ENCODE measurements at places on chromosomes 13 and 19.

GRCh38 chr13:113950451-113951245 is 23.2 kb downstream of the C13orf46 start:
- no peaks in the 10 kb centered on the region for H3K4me1 ChIP-seq
- H3K36me3 ChIP-seq: peaks cover 3% of the 10 kb centered on the region
- no peak overlapping the region for H3K27ac ChIP-seq

DNA sequence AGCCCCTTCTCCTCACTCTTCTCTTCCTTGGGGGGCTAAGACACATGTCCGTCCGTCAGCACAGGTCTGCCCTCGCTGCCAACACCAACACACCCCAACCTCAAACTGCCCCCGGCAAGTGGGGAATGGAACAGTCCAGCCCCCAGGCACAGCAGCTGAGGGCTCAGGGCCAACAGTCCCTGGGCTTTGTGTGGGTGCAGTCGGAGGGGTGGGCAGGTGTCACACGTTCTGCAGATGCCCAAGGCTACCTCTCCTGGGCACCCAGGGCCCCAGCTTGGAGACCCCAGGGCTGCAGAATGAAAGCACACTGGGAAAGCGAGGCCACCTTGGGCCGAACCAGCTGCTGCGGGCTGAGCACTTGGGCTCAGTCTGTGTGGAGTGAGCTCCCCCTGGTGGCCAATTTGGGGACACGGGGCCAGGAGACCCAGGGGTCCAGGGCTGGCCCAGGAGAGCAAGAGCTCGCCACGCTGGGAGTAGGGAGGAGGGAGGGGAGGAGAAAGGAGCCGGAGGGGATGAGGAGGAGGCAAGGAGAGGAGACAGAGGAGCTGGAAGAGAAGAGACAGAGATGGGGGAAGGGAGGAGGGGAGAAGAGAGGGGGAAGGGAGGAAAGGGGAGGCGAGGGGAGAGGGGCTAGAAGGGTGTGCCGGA is 14.0 kb upstream of the ATP8B3 start:
- no peak overlapping the region for H3K4me3 ChIP-seq
- peak; percentile 82 for DNase-seq
- H3K27ac ChIP-seq: no peak overlapping the region
- H3K4me1 ChIP-seq: no peaks in the 10 kb centered on the region
- H3K27me3 ChIP-seq: no peaks in the 10 kb centered on the region
- H3K36me3 ChIP-seq: peaks cover 2% of the 10 kb centered on the region

GRCh38 chr13:102610296-102610895 is 13.6 kb downstream of the TPP2 start:
- H3K27me3 ChIP-seq: no peaks in the 10 kb centered on the region
- H3K4me3 ChIP-seq: no peak overlapping the region
- no peak for DNase-seq
- H3K36me3 ChIP-seq: peaks cover 41% of the 10 kb centered on the region
- H3K27ac ChIP-seq: no peak overlapping the region

GRCh38 chr19:3224346-3225168 is at the start of gene CELF5:
CELF5 (plus strand) TSS chr19:3224661; CDS start chr19:3224740, 79 bp downstream.
- no peaks in the 10 kb centered on the region for H3K36me3 ChIP-seq
- H3K4me1 ChIP-seq: no peaks in the 10 kb centered on the region
- DNase-seq: peak; percentile 78
- no peak within 1 kb of the TSS for H3K4me3 ChIP-seq
- no peak within 1 kb of the TSS for H3K27ac ChIP-seq

- H3K27ac ChIP-seq: peak overlapping the region; percentile 86
- H3K4me1 ChIP-seq: peaks cover 26% of the 10 kb centered on the region
- no peaks in the 10 kb centered on the region for H3K27me3 ChIP-seq
- H3K4me3 ChIP-seq: peak overlapping the region; percentile 45
Measured at GRCh38 chr19:46529622-46530451, 34.2 kb upstream of the PNMA8B start.

DNA sequence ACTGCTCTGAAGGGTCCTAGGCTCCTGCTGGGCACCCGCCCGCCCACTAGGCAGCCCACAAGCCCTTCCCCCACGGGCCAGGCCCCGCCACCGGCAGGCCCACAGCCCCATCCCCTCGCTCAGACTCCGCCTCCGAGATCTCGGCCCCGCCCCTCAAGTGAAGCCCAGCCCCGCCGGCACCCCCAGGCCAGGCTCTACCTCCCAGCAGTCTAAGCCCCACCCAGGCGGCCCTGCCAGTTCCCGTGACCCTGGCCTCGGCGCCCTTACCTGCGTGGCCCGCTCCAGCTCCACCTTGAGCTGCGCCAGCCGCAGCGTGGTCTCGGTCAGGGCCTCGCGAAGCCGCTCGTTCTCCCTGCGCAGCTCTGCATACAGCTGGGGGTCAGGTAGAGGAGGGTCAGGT is 16.3 kb downstream of the EPS8L1 start:
- peaks cover 20% of the 10 kb centered on the region for H3K4me1 ChIP-seq
- peaks cover 11% of the 10 kb centered on the region for H3K36me3 ChIP-seq
- no peak for DNase-seq
- H3K27me3 ChIP-seq: peaks cover 18% of the 10 kb centered on the region
- no peak overlapping the region for H3K4me3 ChIP-seq

GRCh38 chr19:4559569-4559968 is at the start of gene SEMA6B:
SEMA6B (minus strand) TSS chr19:4559684; CDS start chr19:4558457, 1,227 bp downstream.
- peaks cover 1% of the 10 kb centered on the region for H3K27me3 ChIP-seq
- H3K4me1 ChIP-seq: no peaks in the 10 kb centered on the region
- DNase-seq: no peak
- no peak within 1 kb of the TSS for H3K4me3 ChIP-seq

DNA sequence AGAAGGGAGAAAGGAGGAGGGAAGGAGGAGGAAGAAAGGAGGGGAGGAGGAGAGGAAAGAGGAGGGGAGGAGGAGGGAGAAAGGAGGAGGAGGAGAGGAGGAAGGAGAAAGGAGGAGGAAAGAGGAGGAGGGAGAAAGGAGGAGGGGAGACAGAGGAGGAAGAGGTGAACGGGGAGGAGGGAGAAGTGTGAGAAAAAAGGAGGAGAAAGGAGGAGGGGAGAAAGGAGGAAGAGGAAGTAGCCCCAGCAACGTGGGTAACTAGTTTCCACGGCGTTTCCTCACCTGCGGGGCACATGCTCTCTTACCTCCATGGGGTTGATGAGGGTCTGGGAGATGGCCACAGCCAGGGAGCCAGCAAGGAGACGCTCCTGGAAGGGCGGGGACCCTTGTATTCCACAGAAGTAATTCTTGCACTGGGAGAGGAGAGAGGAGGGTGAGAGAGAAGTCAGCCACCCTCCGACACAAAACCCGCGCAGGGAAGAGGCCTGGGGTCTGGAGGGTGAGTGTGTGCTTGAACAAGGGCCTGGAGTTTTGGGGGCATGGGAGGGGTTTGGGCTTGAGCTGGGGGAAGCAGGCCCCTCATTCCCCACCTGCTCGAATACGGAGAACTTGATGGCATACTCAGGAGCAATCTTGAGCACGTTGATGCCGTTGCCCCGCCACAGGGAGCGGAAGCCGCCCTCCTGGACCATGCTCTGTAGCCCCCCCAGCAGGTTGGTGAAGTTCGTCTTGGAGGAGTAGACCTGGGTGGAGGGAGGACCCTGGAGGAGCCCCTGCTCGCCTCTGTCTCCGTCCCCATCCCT is 3.9 kb downstream of the SLC25A41 start:
- no peak for DNase-seq
- H3K27me3 ChIP-seq: no peaks in the 10 kb centered on the region

DNA sequence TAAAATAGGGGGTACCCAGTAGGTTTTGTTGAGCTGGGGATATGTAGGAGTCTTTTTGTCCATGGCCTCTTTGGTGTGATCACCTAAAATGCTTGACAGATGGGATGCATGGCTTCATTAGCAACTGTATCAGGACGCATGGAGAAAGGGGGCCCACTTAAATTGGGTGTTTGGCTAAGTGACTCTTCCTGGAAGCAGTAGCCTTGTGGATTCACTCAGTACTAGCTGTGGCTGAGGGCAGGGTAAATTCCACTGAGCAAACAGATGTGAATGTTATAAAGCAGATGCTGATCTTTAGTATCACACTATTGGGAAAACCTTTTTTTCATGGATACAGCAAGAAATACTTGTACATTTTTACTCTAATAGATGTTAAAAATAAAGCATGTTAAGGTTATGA is 140.0 kb downstream of the FGF14 start:
- no peak overlapping the region for H3K27ac ChIP-seq
- DNase-seq: no peak
- H3K27me3 ChIP-seq: no peaks in the 10 kb centered on the region
- H3K36me3 ChIP-seq: no peaks in the 10 kb centered on the region

GRCh38 chr13:43335764-43336163 is 312.4 kb downstream of the DNAJC15 start:
- DNase-seq: no peak
- no peak overlapping the region for H3K27ac ChIP-seq
- H3K27me3 ChIP-seq: peaks cover 16% of the 10 kb centered on the region
- no peak overlapping the region for H3K4me3 ChIP-seq

DNA sequence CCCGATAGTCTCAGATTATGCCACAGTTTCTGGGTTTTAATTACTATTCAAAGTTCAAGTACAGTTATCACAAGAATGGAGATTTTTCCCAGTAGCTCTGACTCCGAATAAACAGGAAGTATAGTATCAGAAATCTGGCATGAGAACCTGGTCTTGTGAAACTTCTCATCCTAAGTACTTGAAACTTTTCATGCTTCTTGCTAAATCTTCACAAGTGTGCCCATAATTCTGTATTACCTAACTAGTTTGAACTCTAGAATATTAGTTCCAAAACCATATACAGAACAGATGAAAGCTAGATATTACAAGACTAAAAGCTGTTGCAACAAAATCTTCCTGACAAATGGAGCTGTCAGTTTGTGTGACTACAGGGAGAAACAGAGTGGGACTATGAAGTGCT is 70.5 kb upstream of the CSNK1A1L start:
- H3K27me3 ChIP-seq: no peaks in the 10 kb centered on the region
- H3K36me3 ChIP-seq: no peaks in the 10 kb centered on the region
- H3K4me3 ChIP-seq: no peak overlapping the region

GRCh38 chr19:48565090-48565489 is 13.1 kb downstream of the SULT2B1 start:
- H3K27ac ChIP-seq: peak overlapping the region; percentile 24
- peaks cover 7% of the 10 kb centered on the region for H3K27me3 ChIP-seq

- H3K27me3 ChIP-seq: peaks cover 21% of the 10 kb centered on the region
- no peak overlapping the region for H3K27ac ChIP-seq
Measured at GRCh38 chr13:113754691-113755090, 4.3 kb upstream of the TMEM255B start.

DNA sequence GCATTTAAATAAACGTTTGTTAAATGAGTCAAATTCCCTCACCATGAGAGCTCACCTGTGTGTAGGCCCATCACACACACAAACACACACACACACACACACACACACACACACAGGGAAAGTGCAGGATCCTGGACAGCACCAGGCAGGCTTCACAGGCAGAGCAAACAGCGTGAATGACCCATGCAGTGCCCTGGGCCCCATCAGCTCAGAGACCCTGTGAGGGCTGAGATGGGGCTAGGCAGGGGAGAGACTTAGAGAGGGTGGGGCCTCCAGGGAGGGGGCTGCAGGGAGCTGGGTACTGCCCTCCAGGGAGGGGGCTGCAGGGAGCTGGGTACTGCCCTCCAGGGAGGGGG is 8.5 kb upstream of the CEACAM5 start:
- H3K36me3 ChIP-seq: no peaks in the 10 kb centered on the region
- no peaks in the 10 kb centered on the region for H3K4me1 ChIP-seq
- H3K4me3 ChIP-seq: no peak overlapping the region
- peak; percentile 7 for DNase-seq
- H3K27ac ChIP-seq: no peak overlapping the region
- peaks cover 5% of the 10 kb centered on the region for H3K27me3 ChIP-seq

DNA sequence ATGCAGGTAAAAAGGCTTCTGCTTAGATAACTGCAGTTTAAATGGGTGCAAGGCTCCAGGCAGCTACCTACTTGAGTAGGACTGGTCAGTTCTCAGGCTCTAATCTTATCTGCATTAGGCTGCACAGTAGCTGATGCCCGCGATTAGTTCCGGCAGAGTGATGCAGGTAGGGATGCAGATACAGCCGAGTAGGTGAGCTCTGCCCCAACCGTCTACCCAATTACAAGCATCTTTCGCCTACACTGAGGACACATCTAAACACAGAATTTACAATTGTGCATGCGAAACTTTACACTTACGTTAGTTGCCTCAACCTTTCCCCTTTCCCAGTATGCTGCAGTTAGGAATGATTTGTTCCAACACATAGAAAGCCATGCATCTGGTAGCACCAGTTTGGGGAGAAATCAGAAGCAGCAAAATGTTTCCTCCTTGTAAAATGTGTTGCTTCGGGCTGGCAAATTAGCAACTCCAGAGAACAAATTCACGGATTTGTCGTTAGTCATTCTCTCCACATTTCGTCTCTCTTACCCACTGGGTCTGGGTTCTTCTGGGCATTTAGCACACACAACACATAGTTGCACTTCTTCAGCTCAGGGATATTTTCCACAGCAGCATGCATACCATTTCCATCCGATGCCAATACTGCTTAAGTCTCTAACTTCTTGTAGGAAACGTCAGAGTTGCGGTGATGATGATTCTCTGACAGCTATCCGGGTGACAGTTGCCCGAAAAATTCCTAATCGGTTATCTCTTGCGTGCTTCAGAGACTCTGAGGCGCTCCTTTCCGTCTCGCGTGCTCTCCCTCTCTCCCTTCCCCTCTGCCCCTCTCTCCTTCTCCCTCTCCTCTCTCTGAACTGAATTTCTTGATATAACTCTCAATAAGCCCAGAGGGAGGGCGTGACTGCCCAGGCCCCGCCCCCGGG is at the start of gene PCDH9:
Gene PCDH9 (minus strand): TSS at position 856 of the 923 bp plus-strand sequence. CDS start 1,896 bp downstream, outside the sequence.
- no peak for DNase-seq
- H3K27me3 ChIP-seq: peaks cover 23% of the 10 kb centered on the region
- H3K4me1 ChIP-seq: peaks cover 6% of the 10 kb centered on the region

DNA sequence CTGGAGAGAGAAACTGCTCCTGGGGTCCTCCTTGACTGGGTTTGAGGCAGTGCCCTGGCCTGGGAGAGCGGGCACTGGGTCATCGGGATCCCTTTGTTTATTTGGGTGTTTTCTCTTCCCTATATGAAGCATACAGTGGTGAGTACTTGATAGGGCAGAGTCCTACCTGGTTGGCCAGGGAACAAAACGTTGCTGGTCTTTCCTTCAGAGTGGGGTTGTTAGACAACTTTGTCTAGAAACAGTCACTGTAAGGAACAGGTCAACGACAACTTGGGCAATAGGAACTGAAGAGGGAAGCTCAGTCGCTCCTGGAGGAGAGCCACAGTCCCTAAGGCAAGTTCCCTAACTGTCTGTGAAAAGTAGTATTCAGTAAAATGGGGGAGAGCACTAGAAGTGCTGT is 550 bp upstream of the OLFM4 start:
- H3K4me3 ChIP-seq: no peak overlapping the region
- H3K4me1 ChIP-seq: no peaks in the 10 kb centered on the region
- H3K27ac ChIP-seq: no peak overlapping the region
- no peaks in the 10 kb centered on the region for H3K27me3 ChIP-seq

- no peaks in the 10 kb centered on the region for H3K4me1 ChIP-seq
- H3K27ac ChIP-seq: no peak overlapping the region
- H3K27me3 ChIP-seq: peaks cover 4% of the 10 kb centered on the region
- no peak for DNase-seq
Measured at GRCh38 chr13:100826441-100826840, 151.8 kb upstream of the TMTC4 start.

Measured in activated naive CD8-positive, alpha-beta T cell treated with anti-CD3 and anti-CD28 coated beads, Interleukin-2, amount 10 ng/mL, durations not matched to agents 7 days and 5 days (primary cell).